ENCODE measurements at places on chromosomes 7 and 10. TPM values are rescaled to one million over a fixed set of nuclear protein-coding genes. Genes with fewer than 3 reads are reported as not detected.

The MNX1 gene
- not detected for polyA plus RNA-seq

The ADAM22 gene
- polyA plus RNA-seq: 31.7 TPM

The ARF5 gene
- 61.3 TPM for polyA plus RNA-seq

The IQUB gene
- polyA plus RNA-seq: 0.34 TPM

The CASP2 gene
- polyA plus RNA-seq: 3.5 TPM

The C7orf33 gene
- polyA plus RNA-seq: not detected

The CHAT gene
- not detected for polyA plus RNA-seq

The NACAD gene
- 4.8 TPM for polyA plus RNA-seq

The CPSF4 gene
- polyA plus RNA-seq: 1.7 TPM

The GALNT17 gene
- polyA plus RNA-seq: 32.0 TPM

The IMMP2L gene
- polyA plus RNA-seq: 33.4 TPM

The MOGAT3 gene
- not detected for polyA plus RNA-seq

The EMX2 gene
- not detected for polyA plus RNA-seq

The MAT1A gene
- polyA plus RNA-seq: not detected

The OPTN gene
- polyA plus RNA-seq: 26.3 TPM

The CTAGE8 gene
- polyA plus RNA-seq: not detected

The MCM7 gene
- polyA plus RNA-seq: 0.59 TPM

The VIM gene
- 4.2 TPM for polyA plus RNA-seq

The DGKB gene
- polyA plus RNA-seq: 65.8 TPM

The C10orf67 gene
- not detected for polyA plus RNA-seq

The GSDME gene
- 29.9 TPM for polyA plus RNA-seq

The PTPN12 gene
- polyA plus RNA-seq: 19.0 TPM
